ENCODE measurements at places on chromosomes 5 and 9. TPM values are rescaled to one million over a fixed set of nuclear protein-coding genes. Genes with fewer than 3 reads are reported as not detected.

Gene SURF4
- total RNA-seq, result 252 TPM

Gene CNTFR
- total RNA-seq, result 0.05 TPM

Gene GRIA1
- 4.7 TPM for total RNA-seq

Gene FOXD4L5
- total RNA-seq, result not detected

Gene TLX3
- total RNA-seq, result not detected

Gene CER1
- total RNA-seq, result not detected

Gene AQP7
- total RNA-seq, result 0.10 TPM

Gene FCN2
- total RNA-seq, result not detected

Gene HTR1A
- not detected for total RNA-seq

Gene SVEP1
- 5.0 TPM for total RNA-seq

Gene MOB3B
- total RNA-seq, result not detected

Gene MYMK
- total RNA-seq, result 441 TPM

Gene FBXO10
- 106 TPM for total RNA-seq

Gene THBS4
- 1.4 TPM for total RNA-seq

Gene FAM193B
- 42.0 TPM for total RNA-seq

Gene FNBP1
- 18.2 TPM for total RNA-seq

Gene GAPT
- not detected for total RNA-seq

Gene BTNL8
- total RNA-seq, result not detected

Gene SQSTM1
- 593 TPM for total RNA-seq

Gene BTNL3
- total RNA-seq, result 0.21 TPM

Gene KCNIP1
- total RNA-seq, result 0.10 TPM

Gene CDC20B
- not detected for total RNA-seq

Gene GABRA6
- total RNA-seq, result not detected

Gene PAXX
- 67.3 TPM for total RNA-seq

Gene CAMK2A
- 8.6 TPM for total RNA-seq

Gene FCN1
- not detected for total RNA-seq

Gene PCDHB10
- total RNA-seq, result 7.4 TPM

Gene GRIN3A
- total RNA-seq, result not detected

Gene ANKRD18B
- 11.7 TPM for total RNA-seq

Gene CDH10
- total RNA-seq, result not detected

Gene DPYSL3
- total RNA-seq, result 16.4 TPM

Gene HNRNPK
- total RNA-seq, result 592 TPM

Gene SH2D3C
- 0.36 TPM for total RNA-seq

Gene RIOK2
- total RNA-seq, result 30.1 TPM

Gene ENTREP1
- total RNA-seq, result 3.7 TPM

Gene SLC25A48
- not detected for total RNA-seq

Gene PSD2
- total RNA-seq, result 0.05 TPM

Gene PDE6A
- total RNA-seq, result 0.47 TPM

Gene RNF208
- 0.21 TPM for total RNA-seq

Gene TAF11L8
- total RNA-seq, result not detected

Gene PPIC
- total RNA-seq, result 57.6 TPM

Gene IL9
- total RNA-seq, result not detected

Gene FAM169A
- total RNA-seq, result 3.2 TPM

Gene GALNT10
- 24.9 TPM for total RNA-seq

Gene DDX4
- total RNA-seq, result not detected

Gene TAF1L
- 0.05 TPM for total RNA-seq

Gene PKD2L2
- not detected for total RNA-seq

Gene NCS1
- total RNA-seq, result 55.2 TPM

Gene SCAI
- 12.5 TPM for total RNA-seq

Gene SLC6A7
- 0.10 TPM for total RNA-seq

Gene UGT3A1
- not detected for total RNA-seq

Gene RNF180
- total RNA-seq, result 5.8 TPM

Gene SELENOP
- total RNA-seq, result 45.9 TPM

Gene ARL10
- 6.5 TPM for total RNA-seq

Gene OR1J4
- total RNA-seq, result not detected

Gene IFNB1
- not detected for total RNA-seq

Gene GLRA1
- total RNA-seq, result not detected

Gene NPDC1
- 4.8 TPM for total RNA-seq

Gene PRRX2
- not detected for total RNA-seq

Data from myocyte (in vitro differentiated cells).